ENCODE measurements at places on chromosomes 1 and 21.
A peak's percentile ranks its signal among the peaks of the same experiment; 100 is the strongest.

DNA sequence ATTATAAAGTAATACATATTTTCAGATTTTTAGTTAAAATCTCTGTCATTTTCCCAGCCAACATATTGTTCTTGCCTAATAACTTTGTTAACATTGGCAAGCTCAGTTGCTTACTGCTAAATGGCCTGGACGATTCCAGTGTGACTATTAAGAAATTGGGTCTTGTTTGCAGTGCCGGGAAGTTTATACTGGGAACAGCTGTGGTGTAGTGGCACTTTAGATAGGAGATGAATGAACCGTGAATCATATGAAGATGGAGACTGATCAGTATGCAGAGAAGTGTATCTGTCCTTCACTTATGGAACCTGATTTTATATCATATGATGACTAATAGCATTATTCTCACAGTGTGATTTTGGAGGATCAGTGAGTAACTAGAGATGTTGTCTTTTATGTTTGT lies 3.3 kb downstream of the CHRM3 start:
- DNase-seq, result no peak

- no peak for DNase-seq
Observed at GRCh38 chr1:211638246-211638645, 37.2 kb downstream of the NEK2 start.

- no peak for DNase-seq
Observed at GRCh38 chr1:3063379-3064295, 5.4 kb upstream of the PRDM16 start.

- no peak for DNase-seq
Observed at GRCh38 chr1:48955774-48956173, 179.1 kb upstream of the BEND5 start.

DNA sequence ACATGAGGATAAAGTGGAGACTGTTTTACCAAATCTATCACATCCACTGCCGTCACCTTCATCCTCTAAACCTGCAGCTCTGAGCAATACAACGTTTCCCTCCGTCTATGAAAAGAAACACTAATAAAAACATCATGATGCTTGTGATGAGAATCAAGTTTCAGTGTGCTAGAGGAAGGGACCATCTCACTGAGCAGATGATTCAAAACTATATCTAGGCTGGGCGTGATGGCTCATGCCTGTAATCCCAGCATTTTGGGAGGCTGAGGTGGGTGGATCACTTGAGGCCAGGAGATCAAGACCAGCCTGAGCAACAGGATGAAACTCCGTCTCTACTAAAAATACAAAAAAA lies 14.7 kb upstream of the MYOM3 start:
- DNase-seq, result no peak

GRCh38 chr21:38733972-38734546 lies 71.7 kb upstream of the ETS2 start:
- DNase-seq, result peak; percentile 75

GRCh38 chr1:48810740-48811139 lies 34.0 kb upstream of the BEND5 start:
- no peak for DNase-seq

- no peak for DNase-seq
Observed at GRCh38 chr1:9882296-9882944, 27.6 kb downstream of the CTNNBIP1 start.

DNA sequence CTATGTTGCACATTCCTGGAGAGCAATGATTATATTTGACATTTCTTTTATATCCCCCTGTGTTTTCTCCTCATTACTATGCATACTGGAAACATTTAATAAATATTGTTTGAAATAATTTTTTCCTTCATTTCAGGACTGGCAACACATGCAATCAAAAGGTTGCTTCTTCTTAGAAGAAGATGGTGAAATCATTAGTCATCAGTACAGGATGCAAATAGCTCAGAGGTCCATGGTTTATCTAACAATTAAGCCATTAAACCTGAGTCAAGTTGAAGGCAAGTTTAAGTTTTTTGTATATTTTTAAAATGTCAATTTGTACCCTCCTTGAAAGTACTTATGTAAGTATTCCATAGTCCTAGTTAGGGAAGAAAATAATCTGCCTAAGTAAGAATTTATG lies 22.5 kb downstream of the EFCAB7 start:
- DNase-seq, result no peak

GRCh38 chr21:37619464-37619974 lies 252.9 kb downstream of the DYRK1A start:
- no peak for DNase-seq

DNA sequence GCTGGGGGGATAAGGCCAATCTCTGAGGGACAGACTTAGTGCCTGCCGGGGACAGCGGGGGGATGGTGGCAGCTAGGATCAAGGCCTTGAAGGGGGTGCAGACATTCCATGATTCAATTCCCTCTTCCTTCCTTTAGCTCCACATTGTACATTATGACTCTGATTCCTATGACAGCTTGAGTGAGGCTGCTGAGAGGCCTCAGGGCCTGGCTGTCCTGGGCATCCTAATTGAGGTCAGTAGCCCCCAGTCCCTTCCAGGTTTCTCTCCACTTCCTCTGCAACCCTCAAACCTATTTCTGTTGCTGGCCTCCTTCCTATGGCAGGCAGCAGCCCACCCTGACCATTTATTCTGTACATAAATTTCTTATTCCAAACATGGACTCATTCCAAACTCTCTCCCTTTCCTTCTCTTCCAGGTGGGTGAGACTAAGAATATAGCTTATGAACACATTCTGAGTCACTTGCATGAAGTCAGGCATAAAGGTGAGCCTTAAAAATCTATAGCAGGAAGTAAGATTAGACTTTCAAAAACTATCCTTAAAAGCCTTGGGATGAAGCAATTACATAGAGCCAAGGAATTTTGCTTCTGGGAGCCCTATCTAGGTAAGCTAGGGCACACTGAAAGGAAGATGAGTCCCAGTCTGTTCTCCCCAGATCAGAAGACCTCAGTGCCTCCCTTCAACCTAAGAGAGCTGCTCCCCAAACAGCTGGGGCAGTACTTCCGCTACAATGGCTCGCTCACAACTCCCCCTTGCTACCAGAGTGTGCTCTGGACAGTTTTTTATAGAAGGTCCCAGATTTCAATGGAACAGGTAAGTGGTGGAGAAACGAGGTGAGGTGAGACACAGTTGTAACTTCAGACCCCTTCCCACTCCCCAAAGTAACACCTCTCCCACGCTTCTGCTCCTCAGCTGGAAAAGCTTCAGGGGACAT lies 5.1 kb downstream of the CA14 start:
- DNase-seq, result no peak

DNA sequence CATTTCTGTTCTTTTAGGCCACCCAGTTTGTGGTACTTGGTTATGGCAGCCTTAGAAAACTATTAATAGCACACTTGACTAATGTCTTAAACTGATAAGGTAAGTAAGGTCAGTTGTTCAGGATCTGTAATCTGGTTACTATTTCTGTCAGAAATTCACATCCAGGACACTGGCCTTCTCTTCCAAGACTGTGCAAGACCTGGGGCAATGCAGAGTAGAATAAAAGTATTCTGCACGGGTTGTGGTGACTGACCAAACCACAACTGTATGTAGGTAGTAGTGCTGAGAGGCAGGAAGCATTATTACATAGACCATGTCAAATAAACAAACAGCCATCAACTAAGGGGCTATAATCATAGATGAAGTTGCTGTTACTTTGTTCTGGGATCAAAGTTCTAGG lies 46.7 kb downstream of the WARS2 start:
- DNase-seq, result no peak

GRCh38 chr1:114671011-114671938 lies 1.4 kb upstream of the DENND2C start:
- DNase-seq, result no peak

DNA sequence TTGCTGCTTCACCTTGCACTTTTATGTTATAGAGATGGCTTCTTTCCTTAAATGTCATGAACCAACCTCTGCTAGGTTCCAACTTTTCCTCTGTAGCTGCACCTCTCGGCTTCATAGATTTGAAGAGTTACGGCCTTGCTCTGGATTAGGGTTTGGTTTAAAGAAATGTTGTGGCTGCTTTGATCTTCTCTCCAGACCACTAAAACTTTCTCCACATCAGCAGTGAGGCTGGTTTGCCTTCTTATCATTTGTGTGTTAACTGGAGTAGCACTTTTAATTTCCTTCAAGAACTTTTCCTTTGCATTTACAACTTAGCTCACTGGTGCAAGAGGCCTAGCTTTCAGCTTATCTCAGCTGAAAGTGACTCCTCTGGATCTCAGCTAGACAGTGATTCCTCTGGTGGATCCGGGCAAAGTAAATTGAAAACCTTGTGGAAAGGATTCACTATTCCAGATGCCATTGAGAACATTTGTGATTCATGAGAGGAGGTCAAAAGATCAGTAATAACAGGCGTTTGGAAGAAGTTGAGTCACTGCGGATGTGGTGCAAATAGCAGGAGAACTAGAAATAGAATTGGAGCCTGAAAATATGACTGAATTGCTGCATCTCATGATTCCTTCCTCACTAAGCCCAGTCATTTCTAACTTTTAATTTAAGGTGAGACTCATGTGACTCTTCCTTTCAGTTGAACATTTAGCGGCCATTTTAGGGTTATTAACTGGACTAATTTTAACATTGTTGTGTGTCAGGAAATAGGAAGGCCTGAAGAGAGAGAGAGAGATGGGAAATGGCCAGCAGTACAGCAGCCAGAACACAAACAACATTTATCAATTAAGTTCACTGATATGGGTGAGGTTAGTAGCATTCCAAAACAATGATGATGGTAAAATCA lies 16.2 kb upstream of the RGS1 start:
- DNase-seq, result no peak

GRCh38 chr1:211349741-211350140 lies 23.1 kb downstream of the TRAF5 start:
- DNase-seq, result no peak

GRCh38 chr1:236332092-236332758 lies 50.5 kb upstream of the ERO1B start:
- DNase-seq, result no peak

GRCh38 chr1:22112554-22112953 lies 30.3 kb downstream of the WNT4 start:
- no peak for DNase-seq

- DNase-seq, result no peak
Observed at GRCh38 chr1:76868154-76868882, 1.0 kb downstream of the ST6GALNAC5 start.

DNA sequence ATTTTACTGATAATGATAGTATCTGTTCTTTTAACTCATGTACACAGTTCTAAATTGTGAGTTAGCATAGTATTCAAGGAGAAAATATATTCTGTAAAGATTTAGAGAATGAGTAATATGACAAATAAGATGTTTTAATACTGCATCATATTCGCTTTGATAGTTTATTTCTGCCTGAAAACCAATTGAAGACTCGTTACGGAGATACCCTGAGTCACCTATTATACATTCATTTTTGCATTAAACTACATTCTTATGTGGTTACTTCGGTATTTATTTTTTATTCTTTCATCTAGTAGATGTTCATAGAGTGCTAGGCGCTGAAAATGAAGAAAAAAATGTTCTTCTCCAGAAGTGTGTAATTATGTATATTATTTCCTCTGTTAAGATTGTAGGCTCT lies 5.3 kb downstream of the UHMK1 start:
- no peak for DNase-seq

DNA sequence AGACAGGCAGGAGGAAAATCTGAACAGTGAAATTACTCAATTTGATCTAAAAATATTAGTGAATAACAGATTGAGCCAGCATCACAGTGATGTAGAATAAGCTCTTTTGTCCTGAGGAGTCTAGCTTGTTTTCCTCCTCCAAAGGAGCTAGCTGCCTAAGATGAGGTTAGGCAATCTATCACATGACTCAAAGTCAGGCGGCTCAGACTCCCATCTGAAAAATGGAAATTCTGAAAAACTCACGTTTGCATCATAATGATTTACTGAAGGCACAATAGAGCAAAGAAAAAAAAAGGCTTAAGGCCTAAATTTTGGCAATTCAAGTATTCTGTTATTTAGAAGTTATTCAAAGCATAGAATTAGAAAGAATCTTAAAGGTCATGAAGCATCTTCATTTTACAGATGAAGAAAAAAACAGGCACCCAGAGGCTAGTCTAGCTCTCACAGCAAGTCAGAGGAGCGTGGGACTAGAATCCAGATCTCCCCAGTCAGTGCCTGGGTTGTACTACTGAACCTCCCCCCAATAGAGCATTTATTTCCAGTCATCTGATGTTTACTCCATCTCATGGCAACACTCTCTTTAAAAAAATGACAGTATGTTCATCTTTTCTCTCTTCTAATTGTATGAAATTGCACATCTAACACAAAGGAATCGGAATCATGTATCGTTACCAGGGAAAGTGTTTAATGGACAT lies 62.5 kb upstream of the ATF3 start:
- DNase-seq, result no peak

GRCh38 chr1:63670164-63670563 lies 77.0 kb downstream of the PGM1 start:
- no peak for DNase-seq

DNA sequence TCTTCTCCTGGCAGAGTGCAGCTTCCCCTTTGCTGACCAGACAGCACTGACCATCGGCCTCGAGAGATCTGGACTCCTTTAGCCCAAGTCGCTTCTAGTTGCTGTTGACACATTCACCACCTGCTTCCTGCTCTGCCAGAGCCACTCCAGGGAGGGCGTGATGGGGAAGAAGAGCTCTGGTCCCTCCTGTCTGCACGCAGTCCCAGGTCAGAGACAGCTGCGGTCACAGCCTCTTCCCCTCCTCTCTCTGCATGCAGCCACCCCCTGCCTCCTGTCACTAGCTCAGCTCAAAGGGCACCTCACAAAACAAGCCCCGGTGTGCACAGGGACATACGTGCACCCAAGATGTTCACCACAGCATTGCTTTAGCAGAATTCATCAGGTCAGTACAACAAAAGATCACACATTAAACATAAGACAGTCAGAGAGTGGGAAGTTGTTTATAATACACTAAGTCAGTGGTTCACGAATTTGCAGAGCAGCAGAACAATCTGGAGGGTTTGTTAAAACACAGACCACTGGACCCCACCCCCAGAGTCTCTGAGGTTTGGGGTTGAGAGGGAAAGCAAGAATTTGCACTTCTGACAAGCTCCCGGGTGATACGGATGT lies 132.9 kb downstream of the SYF2 start:
- peak; percentile 30 for DNase-seq

DNA sequence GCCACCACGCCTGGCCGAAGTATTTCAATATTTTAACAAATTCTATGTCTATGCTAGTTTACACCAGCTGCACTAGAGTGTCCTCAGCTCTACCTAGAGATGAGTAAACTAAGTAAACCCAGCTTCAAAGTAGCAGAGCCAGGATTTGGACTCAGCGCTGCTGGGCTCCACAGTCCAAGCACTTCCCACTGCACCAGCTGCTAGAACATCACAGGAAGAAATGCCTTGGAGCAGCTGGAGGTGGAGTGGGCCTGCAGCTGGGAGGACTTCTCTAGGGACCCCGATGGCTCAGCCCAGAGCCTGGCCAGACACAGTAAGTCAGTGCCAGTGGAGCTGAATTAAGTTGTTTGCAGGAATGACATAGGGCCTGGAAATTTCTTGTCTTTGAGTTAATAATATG lies 10.2 kb upstream of the SMIM12 start:
- no peak for DNase-seq

DNA sequence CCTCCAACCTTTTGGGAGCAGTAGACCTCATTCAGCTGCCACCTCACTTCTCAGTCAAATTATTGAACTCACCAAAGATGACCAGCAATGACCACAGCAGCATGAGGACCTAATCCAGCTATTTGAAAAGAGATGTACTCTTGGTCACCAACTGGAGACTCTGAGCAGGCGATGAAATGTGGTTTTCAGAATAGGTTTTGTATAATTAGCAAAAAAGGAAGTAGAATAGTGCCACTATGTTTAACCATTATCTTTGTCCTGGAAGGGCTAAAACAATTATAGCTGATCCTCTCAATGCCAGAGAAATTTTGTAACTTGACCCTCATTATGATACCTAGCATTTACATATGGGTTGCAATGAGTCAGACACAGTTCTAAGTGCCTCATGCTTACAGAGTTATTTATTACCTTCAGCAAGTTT lies at the start of gene FCRL2:
Gene FCRL2 (minus strand): TSS at position 162 of the 421 bp plus-strand sequence. CDS start 59 bp downstream, at position 103.
- no peak for DNase-seq

- no peak for DNase-seq
Observed at GRCh38 chr1:107432108-107432507, 291.3 kb downstream of the NTNG1 start.

Data from stimulated activated CD8-positive, alpha-beta memory T cell treated with anti-CD3 and anti-CD28 coated beads, Interleukin-2, amount 100 ng/mL, for 48 hours (primary cell).